ENCODE measurements at places on chromosomes 3 and 15.

DNA sequence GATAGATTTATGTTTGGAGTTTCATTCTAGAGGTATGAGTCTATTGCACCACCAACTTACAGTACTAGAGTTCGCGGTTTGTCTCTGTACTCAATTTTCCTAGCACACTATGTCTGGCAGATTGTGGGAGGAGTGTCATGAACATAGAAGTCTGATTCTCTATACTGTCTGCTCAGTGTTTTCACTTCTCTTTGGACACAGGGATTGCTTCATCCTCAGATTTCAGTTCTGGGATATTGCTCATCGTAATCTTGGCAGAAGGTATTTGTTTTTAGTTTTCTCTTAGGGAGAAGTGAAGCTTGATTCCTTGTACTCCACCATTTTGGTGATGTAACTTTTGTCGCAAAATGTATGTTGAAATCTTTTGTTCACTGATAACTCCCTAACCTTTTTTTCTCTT lies 27.8 kb upstream of the AZI2 start:
- DNase-seq: no peak

DNA sequence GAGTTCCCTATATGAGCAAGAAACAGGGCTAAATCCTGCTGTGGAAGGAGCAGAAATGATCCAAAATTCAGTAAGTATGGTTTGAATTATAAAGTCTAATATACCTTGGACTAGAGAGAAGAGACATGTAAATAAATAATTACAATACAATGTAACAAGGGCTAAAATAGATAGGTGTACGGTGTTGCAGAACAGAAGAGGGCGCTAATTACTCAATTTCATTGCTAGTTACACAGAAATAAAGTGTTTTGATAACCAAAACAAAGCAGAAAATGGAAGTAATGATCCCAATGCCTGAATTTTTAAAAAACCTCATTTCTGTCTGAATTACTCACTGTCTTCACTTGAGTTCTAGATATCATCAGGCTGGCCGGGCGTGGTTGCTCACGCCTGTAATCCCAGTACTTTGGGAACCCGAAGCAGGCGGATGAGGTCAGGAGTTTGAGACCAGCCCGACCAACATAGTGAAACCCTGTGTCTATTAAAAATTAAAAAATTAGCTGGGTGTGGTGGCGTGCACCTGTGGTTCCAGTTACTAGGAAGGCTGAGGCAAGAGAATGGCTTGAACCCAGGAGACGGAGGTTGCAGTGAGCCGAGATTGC lies 8.3 kb upstream of the PLCH1 start:
- DNase-seq: no peak

- no peak for DNase-seq
Observed at GRCh38 chr3:36648241-36649034, 115.9 kb downstream of the DCLK3 start.

DNA sequence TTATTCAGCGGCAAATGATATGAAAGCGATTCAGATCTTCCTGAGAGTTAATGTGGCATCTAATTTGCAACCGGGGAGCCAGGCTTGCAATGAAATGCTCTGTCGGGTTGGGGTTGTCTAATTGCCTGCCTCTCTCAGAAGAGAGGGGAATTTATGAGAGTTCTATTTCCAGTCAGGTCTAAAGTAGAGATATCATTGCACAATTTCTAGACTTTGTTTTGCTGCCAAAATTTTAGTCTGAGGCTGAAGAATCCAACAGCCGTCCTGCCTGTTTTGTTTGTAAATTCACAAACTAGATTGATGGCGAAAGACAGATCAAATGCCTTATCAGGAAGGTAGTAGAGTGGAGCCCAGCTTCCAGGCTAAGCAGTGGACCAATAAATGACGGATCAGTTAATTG lies 610 bp downstream of the LIPC start:
- DNase-seq: no peak

GRCh38 chr3:194382196-194382891 lies 12.8 kb upstream of the LRRC15 start:
- no peak for DNase-seq
